ENCODE measurements at places on chromosomes 2 and 18.

- DNase-seq = no peak
Observed at GRCh38 chr2:7878786-7879482, 802.9 kb upstream of the ID2 start.

DNA sequence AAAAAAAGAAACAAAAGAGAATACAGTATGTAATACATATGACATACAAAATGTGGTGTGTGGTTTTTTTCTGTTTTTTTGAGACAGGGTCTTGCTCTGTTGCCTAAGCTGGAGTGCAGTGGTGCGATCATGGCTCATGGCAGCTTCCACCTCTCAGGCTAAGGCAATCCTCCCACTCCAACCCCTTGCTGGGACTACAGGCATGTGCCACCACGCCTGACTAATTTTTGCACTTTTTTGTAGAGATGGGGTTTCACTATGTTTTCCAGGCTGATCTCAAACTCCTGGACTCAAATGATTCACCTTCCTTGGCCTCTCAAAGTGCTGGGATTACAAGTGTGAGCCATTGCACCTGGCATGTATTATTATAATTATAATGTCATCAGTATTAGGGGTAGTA lies 38.9 kb downstream of the DHX57 start:
- no peak for DNase-seq

GRCh38 chr2:229201521-229201920 lies 69.6 kb downstream of the PID1 start:
- DNase-seq = no peak

GRCh38 chr2:152050915-152051314 lies 47.9 kb downstream of the CACNB4 start:
- DNase-seq = no peak

DNA sequence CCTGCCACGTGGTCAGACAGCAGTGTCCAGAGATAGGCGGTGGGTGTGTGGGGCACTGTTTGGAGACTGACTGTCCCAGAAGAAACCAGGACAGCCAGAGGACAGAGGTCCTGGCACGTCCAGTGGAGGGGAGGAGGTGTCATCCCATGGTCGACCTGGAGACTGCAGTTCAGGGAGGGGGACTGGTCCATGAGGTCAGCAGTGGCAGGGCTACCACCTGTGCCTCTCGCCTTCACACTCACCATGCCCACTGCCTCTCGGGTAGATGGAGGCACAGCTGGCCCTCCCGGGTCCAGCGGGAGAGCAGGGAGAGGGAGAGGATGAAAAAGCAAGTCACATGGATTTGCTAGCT lies 53.9 kb downstream of the INHBB start:
- no peak for DNase-seq

DNA sequence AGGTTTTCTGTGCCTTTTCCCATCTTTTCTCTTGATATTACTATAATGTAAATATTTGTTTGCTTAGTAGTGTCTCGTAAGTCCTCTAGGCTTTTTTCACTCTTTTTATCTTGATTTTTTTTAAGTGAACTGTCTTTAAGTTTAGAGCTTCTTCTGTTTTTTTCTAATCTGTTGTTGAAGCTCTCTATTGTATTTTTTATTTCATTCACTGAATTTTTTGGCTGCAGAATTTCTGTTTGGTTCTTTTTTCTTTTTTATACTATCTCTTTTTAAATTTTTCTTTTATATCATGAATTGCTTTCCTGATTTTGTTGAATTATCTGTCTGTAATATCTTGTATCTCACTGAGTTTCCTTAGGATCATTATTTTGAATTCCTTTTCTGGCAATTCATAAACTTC lies 331.8 kb upstream of the RBMS1 start:
- no peak for DNase-seq

DNA sequence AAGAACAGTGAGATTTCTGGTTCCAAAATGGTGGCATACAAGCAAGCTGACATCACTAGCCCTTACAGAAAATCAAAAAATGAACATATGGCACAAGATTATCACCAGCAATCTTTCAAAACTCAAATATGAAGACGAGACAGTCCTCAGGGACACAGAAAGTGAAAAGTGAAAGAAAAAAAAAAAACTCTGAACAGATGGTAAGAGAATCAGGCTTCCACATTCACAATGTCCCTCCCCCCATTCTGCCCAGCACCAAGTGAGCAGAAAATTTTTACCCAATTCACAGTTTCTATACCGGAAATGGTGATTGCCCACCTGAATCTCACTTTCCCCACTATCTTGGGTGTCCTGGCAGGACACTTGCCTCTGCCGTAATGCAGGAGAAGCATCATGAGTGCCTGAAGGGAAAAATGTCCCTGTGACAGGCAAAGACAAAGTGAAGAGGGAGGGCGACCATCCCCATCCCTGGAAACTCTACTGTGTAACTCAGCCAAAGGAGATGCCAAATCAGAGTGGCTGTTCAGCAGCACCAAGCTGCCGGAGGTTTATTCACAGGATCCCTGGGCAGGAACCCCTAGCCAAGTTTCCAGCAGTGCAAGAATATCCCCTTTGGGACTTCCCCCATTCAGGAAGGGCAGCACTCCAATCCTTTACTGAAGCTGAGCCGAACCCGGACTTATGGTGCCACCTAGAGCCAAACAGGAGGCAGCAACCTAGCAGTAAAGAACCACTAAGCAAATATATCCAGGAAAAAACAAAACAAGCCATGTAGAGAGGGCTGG lies 312.2 kb downstream of the LRATD1 start:
- no peak for DNase-seq

DNA sequence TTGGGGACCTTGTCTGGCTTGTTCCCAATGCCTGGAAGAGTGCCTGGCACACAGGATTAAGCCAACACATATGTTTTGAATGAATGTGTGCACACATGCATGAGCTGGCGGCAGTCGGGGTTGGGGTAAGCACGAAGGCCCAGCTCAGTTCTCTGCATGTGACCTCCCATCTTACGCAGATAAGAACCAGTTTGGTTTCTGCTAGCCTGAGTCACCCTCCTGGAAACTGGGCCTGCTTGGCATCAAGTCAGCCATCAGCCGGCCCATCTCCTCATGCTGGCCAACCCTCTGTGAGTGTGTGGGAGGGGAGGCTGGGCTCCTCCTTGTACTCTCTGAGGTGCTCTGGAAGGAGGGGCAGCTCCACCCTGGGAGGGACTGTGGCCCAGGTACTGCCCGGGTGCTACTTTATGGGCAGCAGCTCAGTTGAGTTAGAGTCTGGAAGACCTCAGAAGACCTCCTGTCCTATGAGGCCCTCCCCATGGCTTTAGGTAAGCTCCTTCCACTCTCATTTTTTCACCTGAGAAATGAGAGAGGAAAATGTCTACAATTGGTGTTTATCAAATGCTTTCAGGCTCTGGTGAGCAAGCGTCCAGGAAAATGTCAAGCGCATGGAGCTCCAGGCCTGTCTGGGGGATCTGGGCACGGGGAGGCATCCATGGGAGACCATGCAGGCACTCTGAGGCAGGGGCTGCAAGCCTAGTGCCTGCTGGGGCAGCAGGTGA lies 9.7 kb upstream of the IL1RN start:
- DNase-seq = no peak

Measured in stimulated activated CD8-positive, alpha-beta memory T cell treated with anti-CD3 and anti-CD28 coated beads, Interleukin-15, amount 100 ng/mL, for 4 hours (primary cell).